ENCODE measurements at places on chromosomes 4 and X.

GRCh38 chrX:13474164-13474516 lies 95.3 kb upstream of the EGFL6 start:
- no peak overlapping the region for H3K4me3 ChIP-seq
- no peaks in the 10 kb centered on the region for H3K4me1 ChIP-seq
- H3K27me3 ChIP-seq = no peaks in the 10 kb centered on the region
- peak overlapping the region; percentile 70 for H3K27ac ChIP-seq
- no peak for DNase-seq

- no peak overlapping the region for H3K27ac ChIP-seq
- H3K36me3 ChIP-seq = no peaks in the 10 kb centered on the region
- DNase-seq = no peak
- H3K27me3 ChIP-seq = no peaks in the 10 kb centered on the region
Measured at GRCh38 chr4:53152467-53152866, 213.4 kb downstream of the SCFD2 start.

DNA sequence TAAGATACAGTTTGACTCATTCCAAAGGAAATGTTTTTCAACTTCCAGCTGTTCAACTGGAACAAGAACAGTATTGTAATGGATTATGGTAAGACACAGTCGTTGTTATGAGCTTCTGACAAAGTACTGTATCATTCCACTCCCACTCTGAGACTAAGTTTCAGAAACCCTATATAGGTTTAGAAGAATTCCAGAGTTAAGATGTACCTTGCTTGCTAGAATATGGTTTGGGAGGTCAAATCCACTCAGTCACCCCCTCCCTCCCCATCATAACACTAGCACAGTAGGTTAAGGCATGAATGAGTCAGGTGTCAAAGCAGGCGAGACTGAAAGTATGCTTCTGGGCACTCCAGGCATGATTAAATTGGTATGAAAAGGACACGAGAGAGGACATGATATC lies 339.7 kb downstream of the DMD start:
- no peaks in the 10 kb centered on the region for H3K27me3 ChIP-seq
- no peak overlapping the region for H3K27ac ChIP-seq
- H3K4me1 ChIP-seq = peaks cover 3% of the 10 kb centered on the region
- no peaks in the 10 kb centered on the region for H3K36me3 ChIP-seq

DNA sequence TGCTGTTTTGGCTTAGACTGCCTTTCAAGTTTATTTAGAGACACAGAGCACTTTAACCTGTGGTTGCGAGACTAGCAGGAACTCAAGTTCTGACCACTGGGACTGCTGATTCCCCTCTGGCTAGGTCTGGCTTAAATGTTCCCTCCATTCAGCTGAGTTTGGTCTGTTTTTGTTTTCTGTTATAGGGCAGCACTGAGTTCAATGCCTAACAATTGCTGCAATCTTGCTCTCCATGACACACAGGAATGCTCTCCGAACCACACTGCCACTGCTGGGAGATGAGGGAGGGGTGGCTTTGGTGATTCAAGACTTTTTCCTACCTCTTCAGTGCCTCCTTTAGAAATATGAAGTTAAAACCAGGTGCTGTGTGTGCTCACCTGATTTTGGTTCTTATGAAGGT lies 106.3 kb upstream of the EOLA2 start:
- no peak overlapping the region for H3K4me3 ChIP-seq
- H3K27me3 ChIP-seq = no peaks in the 10 kb centered on the region
- H3K4me1 ChIP-seq = no peaks in the 10 kb centered on the region
- H3K36me3 ChIP-seq = no peaks in the 10 kb centered on the region

DNA sequence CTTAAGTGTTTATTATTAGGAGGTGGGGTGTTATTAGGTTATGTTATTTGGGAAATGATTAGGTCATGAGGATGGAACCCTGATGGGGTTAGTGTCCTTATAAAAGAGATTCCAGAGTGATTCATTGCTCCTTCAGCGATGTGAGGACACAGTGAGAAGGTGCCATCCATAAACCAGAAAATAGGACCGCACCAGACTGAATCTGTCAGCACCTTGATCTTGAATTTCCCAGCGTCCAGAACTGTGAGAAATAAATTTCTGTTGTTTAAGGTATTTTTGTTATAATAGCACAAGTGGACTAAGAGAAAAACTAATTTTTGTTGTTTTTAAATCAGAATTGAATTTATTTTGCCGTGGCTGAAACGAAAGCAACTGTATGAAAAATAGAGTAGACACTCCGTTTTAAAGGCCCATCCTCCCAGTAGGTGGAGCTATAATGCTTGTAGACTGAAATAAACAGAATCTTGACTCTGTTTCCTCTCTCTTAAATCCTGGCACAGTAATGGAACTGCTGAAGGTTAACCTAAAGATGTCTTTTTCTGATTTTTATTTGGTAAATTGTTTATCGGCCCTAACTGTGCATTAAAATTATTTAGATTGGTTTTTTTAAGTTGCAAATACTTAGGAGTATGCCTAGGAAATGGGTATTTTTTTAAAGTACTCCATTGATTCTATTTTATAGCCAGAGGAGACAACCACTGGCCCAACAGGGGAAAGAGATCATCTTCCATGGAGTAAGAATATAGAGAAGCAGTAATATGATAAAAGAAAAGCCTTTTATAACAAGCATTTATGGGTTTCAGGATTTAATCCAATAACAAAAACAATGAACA lies 133.2 kb upstream of the ADAMTS3 start:
- no peaks in the 10 kb centered on the region for H3K27me3 ChIP-seq
- peak overlapping the region; percentile 47 for H3K4me3 ChIP-seq
- DNase-seq = peak; percentile 25
- no peaks in the 10 kb centered on the region for H3K36me3 ChIP-seq
- H3K27ac ChIP-seq = peak overlapping the region; percentile 17

DNA sequence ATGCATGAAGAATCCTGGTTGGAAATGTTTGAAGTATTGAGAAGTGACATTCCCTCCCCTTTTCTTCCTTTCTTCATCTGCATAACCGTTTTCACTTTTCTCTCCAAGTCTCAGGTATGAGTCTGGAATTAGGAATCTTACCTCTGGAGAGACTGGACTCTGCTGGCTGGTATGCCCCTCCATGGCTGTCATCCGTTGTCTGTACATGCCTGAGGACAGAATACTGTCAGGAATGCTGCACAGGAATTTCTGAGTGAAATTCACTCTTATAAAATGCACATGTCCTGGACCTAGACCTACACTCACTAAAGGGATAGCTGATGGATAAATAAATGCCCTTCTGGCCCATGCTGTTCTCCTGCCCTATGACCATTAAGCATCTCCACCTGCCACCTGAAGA lies 179.5 kb downstream of the MSN start:
- H3K27me3 ChIP-seq = no peaks in the 10 kb centered on the region
- H3K4me3 ChIP-seq = no peak overlapping the region
- no peak overlapping the region for H3K27ac ChIP-seq
- H3K4me1 ChIP-seq = no peaks in the 10 kb centered on the region
- no peak for DNase-seq

DNA sequence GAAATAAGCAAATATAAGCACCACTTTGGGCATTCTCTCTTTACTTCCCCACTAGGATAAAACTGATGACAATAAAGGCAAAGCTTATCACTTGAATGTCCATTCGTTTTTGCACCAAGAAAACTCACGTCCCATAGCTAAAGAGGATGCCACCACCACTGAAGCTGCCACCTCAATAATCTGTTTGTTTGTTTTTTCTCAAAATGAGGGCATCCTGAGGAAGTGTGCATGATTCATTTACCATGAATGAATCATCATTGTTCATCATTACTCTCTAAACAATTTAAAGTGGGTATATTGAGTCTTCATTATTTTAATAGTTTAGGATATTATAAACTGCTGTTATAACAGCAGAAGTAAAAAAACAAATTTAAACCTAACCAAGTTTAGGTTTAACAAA lies 168.2 kb downstream of the DCTD start:
- H3K36me3 ChIP-seq = no peaks in the 10 kb centered on the region
- no peaks in the 10 kb centered on the region for H3K27me3 ChIP-seq
- H3K27ac ChIP-seq = no peak overlapping the region
- H3K4me1 ChIP-seq = no peaks in the 10 kb centered on the region
- no peak overlapping the region for H3K4me3 ChIP-seq

GRCh38 chr4:164261831-164262230 lies 492.1 kb upstream of the SMIM31 start:
- no peak for DNase-seq
- H3K36me3 ChIP-seq = no peaks in the 10 kb centered on the region
- no peaks in the 10 kb centered on the region for H3K27me3 ChIP-seq
- no peak overlapping the region for H3K27ac ChIP-seq
- no peak overlapping the region for H3K4me3 ChIP-seq
- no peaks in the 10 kb centered on the region for H3K4me1 ChIP-seq

DNA sequence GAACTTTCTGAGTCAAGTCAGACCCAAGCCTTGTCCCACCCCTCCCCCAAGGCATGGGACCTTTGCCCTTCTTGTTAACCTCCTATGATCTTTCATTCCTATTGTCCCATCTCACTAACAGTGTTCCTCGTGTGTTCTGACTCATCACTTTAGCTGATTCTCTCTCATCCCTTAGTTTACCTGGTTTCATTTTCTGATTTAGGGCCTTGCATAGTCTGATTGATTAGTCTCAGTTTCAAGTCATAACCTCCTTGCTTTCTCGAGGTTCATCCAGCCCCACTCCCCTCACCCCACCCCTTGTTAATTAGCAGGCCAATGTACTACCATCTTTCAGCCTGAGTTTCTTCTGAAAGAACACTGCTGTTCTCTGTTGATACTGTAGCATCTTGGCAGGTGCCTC lies 517.4 kb downstream of the RPA4 start:
- no peaks in the 10 kb centered on the region for H3K36me3 ChIP-seq
- no peak overlapping the region for H3K4me3 ChIP-seq
- no peak overlapping the region for H3K27ac ChIP-seq

DNA sequence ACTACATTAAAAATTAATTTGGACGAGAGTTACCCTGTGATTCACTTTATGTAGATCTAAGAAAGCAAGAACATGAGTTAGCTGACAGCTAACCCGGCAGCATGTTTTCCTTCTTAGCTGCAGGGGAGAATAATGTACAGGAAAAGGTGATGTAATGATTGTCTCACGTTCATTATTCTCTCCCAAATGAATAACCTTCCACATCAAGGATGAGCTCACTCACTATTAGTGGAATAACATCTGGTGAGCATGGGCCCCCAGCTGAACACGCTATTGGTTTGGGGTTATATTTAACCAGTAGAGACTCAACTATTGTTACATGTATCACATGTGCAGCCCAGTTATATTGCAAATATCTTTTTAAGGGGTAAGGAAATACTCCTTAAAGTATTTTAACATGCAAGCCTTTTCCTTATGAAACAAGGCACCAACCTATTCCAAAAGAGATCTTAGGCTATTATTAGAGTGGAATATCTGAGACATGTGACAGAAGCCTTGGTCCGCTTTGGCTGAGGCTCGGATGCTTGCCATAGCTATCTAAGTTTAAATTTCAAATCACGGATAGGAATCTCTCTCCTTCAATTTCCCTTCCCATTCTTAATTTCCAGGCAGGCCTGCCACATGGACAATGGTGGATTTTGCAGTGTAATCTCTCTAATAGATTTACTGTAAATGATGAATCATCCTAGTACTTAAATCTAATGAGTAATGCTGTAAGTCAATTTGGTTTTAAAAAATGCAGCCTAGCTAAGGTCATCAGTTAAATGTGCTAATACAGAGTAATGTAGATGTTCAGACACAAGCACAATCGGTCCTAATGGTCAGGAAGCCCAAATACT lies 99.0 kb upstream of the OTUD4 start:
- DNase-seq = no peak
- no peaks in the 10 kb centered on the region for H3K4me1 ChIP-seq
- no peaks in the 10 kb centered on the region for H3K27me3 ChIP-seq
